ENCODE measurements at places on chromosomes 2 and 18.
A peak's percentile ranks its signal among the peaks of the same experiment; 100 is the strongest.

DNA sequence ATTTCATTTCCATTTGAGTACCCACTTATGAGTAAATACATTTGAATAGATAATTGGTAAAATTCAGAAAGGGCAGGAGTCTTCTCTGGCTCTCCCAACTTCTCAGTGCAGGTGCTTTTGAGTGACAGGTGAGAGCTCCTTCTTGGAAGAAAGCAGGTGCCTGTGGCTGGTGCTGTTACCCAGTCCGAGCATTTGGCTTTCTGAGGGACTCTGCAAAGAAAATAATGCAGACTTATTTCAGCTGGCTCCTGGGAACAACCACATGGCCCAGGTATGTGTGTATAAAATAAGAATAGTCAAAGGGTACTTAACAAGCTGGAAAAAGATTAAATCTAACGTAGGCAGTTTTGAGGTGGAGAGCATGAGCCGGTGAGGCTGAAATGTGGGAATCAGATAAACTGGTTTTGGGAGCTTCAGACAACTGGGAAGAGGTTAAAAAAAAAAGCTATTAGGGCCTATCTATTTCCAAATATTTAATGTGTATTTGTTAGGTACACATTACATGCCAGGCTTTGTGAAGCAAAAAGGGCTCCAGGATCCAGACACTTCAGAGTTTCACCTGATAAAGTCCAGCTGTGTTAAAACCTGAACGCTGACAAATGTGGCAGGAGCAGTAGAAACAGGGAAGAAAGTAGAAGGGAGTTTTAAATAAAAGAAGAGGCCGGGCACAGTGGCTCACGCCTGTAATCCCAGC is 20.6 kb downstream of the ZNF236 start:
- no peak for DNase-seq

- peak; percentile 61 for DNase-seq
Measured at GRCh38 chr18:51072586-51073313, 42.7 kb downstream of the SMAD4 start.

- DNase-seq, result no peak
Measured at GRCh38 chr2:46257476-46257875, 39.7 kb upstream of the EPAS1 start.

GRCh38 chr2:82857967-82858366 is 1601.1 kb downstream of the SUCLG1 start:
- DNase-seq, result no peak

- no peak for DNase-seq
Measured at GRCh38 chr18:70334264-70334663, 45.4 kb downstream of the SOCS6 start.

DNA sequence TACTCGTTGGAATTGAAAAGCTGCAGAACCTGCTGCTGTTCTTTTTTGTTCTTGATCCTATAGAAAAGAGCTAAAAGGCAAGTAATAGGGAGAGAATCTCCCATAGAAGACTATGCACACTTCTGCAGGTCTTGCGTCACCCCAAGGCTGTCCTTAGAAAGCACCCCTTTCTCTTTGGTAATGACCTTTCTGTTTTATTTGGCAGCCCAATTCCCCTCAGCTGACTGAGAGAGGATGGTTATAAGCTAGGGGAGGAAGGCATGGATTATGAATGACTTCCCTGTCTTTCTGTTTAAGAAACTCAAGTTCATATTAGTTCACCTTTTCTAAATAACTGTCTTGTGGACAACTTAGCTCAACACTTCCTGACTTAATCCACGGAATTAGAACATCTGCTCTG is 122.9 kb downstream of the TXNL1 start:
- DNase-seq, result no peak

GRCh38 chr18:31436825-31437224 is 10.7 kb upstream of the DSG3 start:
- no peak for DNase-seq

DNA sequence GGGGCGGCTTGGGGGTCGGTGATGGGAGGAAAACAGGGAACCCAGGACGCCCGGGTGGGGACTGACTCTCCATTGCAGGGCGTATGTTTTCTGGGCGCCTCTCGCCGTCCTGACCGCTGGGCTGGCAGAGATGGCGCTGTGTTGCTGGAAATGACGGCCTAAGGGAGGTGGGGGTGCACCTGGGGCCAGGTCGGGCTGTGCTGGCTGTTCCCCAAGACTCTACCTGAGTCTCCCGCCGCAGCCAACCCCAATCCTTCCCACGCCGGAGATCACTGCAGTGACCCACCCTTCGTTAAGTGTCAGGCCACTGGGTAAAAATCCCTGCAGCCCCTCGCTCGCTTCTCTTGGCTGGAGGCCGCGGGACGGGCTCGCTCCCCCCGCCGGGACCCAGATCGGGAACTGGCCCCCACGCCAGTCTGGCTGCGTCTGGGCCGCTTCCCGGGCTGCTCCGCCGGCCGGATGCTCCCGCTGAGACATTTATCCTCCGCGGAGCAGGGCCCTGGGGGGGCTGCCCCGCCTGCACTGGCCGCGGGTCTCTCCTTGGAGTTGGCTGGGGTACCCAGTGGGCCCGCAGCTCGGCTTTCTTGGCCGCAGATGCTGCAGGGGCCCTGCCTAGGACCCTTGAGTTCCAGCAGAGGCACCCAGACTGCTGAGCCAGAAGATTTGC is 7.8 kb upstream of the ARMC9 start:
- peak; percentile 49 for DNase-seq

DNA sequence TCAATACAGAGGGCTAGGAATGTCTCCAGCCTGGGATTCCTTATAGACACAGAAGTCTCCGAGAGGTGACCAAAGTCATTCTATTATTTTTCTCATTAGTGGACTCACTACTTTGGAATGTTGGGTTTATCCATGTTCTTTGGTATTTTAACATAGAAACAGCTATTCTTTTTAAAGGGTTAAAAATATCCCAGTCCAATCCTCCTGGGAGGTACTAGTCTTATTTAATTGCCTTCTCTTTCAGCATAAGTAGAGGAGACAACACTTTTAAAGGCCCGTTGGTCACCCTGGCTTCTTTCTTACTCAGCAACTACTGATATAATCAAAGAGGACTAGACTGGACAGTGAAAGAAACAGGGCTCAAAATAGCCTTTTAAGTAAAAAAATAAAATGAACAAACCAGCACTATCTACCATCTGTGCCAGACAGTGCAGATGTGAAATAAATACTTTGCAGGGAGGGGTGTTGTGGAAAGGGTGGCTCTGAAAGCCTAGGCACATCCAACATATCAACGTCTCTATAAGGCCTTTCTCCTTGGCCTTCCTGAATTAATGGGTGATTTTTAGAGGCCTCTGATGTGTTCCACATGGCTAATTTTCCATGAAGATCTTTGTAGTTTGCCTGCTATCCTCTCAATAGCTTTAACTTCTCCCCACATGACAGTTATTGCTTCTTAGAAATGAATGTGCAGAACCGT is 334.4 kb upstream of the THUMPD2 start:
- no peak for DNase-seq

DNA sequence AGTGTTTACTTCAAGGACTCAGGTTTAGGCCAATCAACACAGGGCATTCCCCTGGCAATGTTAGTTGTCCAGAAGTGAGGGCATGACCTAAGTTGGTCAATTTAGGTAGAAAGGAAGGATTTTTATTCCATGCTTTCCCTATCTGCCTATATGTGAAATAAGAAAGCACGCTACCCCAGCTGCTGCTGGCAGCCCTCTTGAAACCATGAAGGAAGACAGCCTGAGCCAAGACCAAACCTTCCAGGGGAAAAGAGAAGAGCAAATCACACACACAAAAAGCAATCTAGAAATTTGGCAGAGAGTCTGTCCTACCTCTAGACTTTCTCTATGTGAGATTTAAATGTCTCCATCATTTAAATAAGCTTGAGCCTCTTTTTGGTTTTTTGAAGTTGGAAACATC is 387.6 kb downstream of the TNS1 start:
- no peak for DNase-seq

DNA sequence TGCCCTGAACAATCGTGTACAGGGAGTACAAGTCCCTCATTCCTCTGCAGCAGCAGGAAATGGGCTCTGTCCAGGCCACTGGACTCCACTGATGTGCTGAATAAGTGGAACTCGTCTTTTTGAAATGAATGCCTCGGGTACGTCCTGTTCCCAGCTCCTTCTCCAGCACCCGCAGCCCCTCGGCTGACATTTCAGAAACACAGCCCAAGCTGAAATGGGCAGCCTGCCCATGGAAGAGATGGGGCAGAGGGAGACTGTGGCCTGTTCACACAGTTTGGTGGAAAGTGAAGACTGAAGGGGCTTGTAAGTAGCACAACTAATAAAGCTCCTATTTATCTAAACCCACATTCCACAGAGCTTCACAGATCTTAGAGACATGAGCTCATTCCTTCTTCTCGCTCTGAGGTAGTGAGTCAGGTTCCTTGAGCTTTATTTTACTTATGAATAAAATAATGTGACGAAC is 498.6 kb downstream of the TXNL1 start:
- no peak for DNase-seq

DNA sequence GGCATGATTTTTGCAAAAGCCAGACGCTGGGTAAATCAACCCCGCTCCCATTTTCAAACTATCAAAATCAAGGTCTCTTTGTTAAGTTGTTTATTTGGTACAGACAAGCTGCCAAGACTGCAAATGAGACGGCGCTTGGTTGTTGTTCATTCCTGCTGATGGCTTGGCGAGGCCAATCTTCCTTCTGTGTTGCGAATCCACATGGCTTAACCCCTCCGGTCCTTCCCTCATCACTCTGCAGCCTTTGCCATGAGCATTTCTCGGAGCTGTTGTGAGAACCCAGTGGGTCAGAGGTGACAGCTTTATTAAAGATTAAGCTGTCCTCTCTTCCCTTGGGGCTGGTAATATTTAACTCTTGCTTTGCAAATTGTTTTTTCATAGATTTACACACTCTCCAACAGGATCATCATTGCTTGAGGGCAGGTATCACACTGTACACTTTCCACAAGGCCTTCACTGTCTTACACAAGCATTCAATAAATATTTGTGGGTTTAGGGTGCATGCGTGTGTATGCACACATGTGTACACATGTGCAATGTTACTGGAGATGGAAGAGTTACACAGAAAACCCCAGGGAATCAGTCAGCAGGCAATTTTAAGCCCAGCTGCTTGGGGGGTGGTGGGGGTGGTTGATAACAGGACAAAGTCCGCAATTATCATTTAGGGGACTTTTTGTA is 27.8 kb upstream of the KCNF1 start:
- peak; percentile 23 for DNase-seq

GRCh38 chr2:65407240-65407639 is 25.2 kb downstream of the SPRED2 start:
- no peak for DNase-seq

- no peak for DNase-seq
Measured at GRCh38 chr2:143051465-143051864, 77.8 kb upstream of the ARHGAP15 start.

DNA sequence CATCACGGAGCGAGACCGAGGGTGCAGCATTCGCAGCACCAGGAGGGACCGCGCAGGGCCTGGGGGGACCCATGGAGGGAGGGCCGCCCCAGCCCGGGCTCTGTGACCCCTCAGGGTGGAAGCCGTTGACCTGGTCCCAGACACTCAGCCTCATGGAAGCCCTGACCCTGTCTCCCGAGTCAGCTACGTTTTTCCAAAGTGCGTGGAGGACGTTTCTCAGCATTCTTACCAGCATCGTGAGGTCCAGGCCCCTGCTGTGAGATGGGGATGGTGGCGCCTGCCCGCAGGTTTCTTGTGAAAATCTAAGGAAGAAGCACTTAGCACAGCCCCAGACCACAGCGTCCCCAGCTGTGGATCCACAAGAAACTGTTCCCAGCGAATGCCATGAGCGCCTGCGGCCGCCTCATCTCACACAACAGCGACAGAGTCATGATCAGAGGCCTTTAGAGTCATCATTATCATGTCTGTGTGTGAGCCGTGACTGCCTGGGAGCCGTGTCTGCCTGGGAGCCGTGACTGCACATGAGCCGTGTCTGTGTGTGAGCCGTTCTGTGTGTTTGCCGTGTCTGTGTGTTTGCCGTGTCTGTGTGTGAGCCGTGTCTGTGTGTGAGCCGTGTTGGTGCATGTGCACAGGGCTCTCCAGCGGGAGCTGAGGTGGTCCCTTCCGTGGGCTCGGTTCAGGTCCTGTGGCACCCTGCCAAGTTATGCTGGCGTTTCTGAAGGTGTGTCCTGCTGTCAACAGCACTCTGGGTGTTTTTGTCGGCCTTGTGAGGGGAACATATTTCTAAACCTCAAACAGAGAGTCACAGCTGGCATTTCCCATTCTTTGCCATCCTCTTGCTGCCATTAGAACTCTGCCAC is 49.2 kb upstream of the KCNG2 start:
- peak; percentile 27 for DNase-seq

DNA sequence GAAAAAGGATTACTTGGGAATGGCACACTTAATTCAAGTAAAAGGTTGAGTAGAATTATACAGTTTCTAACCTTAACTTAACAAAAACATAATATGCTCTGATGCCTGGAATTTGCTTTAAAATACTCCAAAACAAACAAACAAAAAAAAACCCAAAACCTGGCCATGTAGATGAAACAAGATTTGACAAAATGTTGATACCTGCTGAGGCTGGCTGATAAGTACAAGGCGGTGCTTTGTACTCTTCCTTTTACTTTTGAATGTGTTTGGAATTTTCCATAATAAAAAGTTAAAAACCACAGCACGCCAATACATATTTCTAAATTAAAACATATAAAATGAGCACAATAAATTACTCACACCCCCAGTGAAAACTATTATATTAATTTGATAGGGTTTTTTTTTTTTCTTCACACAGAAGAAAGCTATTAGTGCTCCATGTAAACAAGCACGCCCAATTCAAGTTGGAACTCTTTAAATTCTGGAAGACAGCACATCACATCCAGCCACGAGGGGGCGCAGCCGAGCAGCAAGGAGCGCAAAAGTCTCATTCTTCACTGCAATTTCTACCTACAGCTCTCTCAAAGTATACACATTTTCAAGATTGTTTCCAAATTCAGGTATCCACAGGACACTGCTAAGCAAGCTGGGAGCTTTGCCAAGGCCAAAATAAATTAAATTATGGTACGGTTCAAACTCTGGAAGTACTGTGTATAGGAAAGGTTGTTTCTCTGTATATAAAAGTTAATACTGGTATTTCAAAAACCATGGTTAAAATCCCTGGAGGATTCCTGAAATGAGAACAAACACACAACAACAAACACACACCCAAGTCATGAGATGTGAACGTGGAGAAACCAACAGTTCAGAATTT is 7.5 kb downstream of the SERTAD2 start:
- peak; percentile 68 for DNase-seq

DNA sequence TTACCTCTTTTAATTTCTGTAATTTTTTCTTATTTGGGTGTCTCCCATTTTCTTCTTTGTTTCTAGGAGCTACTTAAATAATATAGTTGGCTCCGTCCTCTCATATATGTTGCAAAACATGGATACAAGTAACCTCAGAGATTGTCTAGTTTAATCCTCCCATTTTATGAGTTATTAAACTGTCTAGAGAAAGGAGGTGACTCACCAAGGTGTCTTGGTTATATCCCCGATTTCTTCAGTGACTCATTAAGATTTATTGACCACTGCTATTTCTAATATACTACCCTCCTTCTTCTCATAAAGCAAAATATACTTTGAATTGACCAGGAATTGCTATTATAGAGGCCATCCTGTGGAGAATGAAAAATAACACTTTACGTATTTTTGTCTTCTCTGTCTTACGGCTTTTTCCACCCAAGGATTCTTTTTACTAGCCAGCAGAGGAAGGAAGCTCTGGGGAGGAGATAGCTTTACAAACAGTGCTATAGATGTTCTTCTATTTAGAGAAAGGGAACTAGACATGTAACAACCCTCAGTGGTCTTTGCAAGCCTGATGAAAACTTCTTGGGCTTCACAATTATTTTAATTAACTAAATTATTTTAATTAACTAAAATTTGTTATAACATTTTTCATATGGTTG is 300.4 kb upstream of the TNP1 start:
- no peak for DNase-seq

All from NCI-H69 (cell line).